PC-3 (cell line): ENCODE measurements at places on chromosomes 4 and X. TPM values are rescaled to one million over a fixed set of nuclear protein-coding genes. Genes with fewer than 3 reads are reported as not detected.
A peak's percentile ranks its signal among the peaks of the same experiment; 100 is the strongest.

DNA sequence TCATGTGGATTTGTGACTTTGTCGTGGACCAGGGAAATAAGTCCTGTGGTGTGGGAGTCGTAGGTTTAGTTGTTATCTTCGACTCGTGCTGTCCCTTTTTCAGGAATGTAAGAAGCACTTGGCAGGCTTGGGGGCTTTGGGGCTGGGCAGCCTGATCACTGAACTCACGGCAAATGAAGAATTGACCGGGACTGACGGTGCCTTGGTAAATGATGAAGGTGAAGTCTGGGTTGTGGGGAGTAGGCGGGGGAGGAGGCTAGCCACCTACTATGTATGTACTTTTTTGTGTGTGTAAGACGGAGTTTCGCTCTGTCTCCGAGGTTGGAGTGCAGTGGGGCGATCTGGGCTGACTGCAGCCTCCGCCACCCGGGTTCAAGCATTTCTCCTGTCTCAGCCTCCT, 1.2 kb downstream of the TAF1 start:
- peaks cover 8% of the 10 kb centered on the region; the same call in 1 of the 2 replicates for H3K36me3 ChIP-seq
- no peaks in the 10 kb centered on the region for H3K27me3 ChIP-seq
- peak overlapping the region; percentile 81 for H3K4me3 ChIP-seq
- H3K4me1 ChIP-seq: peaks cover 11% of the 10 kb centered on the region

DNA sequence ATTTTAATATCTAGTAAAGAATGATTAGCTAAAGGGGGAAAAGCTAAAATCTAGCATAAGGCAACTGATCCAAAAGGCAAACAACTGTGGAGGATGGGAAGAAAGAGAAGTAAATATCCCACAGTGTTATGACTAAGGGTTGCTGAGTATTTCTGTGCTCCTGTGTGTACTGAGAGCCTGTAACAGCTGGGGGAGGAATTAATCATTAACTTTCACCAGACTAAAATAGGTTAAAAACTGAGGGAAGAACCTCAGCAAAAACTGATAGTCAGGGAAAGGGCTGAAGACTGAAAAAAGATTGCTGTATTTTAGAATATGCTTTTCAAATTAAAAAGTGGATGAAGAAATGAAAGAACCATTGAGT, 365.9 kb downstream of the CXXC4 start:
- peaks cover 4% of the 10 kb centered on the region; the same call in 1 of the 2 replicates for H3K4me1 ChIP-seq
- H3K27me3 ChIP-seq: no peaks in the 10 kb centered on the region
- DNase-seq: peak; percentile 37

GRCh38 chr4:101184668-101185067, 162.7 kb downstream of the PPP3CA start:
- H3K4me3 ChIP-seq: no peak overlapping the region
- no peak overlapping the region for H3K27ac ChIP-seq
- no peaks in the 10 kb centered on the region for H3K36me3 ChIP-seq
- H3K27me3 ChIP-seq: no peaks in the 10 kb centered on the region
- DNase-seq: no peak

The SNX25 gene
- 8.4 and 9.2 TPM in 2 replicates for total RNA-seq

GRCh38 chrX:132463411-132463810, 25.4 kb downstream of the MBNL3 start:
- H3K27me3 ChIP-seq: no peaks in the 10 kb centered on the region
- peaks cover 19% of the 10 kb centered on the region for H3K4me1 ChIP-seq
- H3K36me3 ChIP-seq: no peaks in the 10 kb centered on the region

The KIAA1210 gene
- total RNA-seq: 0.07 and 0.12 TPM in 2 replicates

The DACH2 gene
- not detected in 2 replicates for total RNA-seq

DNA sequence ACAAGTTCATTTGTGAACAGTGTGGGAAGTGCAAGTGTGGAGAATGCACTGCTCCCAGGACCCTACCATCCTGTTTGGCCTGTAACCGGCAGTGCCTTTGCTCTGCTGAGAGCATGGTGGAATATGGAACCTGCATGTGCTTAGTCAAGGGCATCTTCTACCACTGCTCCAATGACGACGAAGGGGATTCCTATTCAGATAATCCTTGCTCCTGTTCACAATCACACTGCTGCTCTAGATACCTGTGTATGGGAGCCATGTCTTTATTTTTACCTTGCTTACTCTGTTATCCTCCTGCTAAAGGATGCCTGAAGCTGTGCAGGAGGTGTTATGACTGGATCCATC, 5.5 kb downstream of the SPRY1 start:
- H3K36me3 ChIP-seq: peaks cover 47% of the 10 kb centered on the region
- H3K4me3 ChIP-seq: peak overlapping the region; percentile 83; the same call in 1 of the 2 replicates

The RNF128 gene
- not detected in 2 replicates for total RNA-seq

DNA sequence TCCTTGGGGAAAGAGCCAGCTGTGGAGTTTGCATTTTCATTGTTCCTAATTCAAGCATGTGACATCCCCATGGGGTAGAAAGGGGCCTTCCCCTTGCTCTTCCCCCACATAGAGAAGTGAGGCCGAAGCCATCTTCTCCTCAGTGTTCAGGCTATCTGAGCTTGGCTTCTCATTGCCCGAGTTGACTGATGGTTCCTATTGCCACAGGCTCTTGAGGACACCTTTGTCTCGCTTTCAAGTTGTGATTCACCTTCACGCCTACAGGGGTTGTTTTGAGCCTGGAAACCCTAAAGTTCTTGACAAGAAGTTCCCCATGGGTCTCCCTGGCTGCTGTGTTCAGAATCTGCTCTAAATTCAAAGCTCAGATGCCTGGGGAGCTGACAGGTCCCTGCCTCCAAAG, 25.0 kb downstream of the CCNQ start:
- no peaks in the 10 kb centered on the region for H3K27me3 ChIP-seq
- DNase-seq: peak; percentile 8
- H3K27ac ChIP-seq: no peak overlapping the region
- H3K4me3 ChIP-seq: no peak overlapping the region

- H3K4me1 ChIP-seq: no peaks in the 10 kb centered on the region
- H3K27ac ChIP-seq: peak within 1 kb of the TSS; percentile 58
- DNase-seq: peak; percentile 71
- no peaks in the 10 kb centered on the region for H3K27me3 ChIP-seq
These were observed at the start of gene HERC6 for GRCh38 chr4:88378691-88379559. Gene HERC6 (plus strand): TSS chr4:88378852. CDS start chr4:88378922, 70 bp downstream.

DNA sequence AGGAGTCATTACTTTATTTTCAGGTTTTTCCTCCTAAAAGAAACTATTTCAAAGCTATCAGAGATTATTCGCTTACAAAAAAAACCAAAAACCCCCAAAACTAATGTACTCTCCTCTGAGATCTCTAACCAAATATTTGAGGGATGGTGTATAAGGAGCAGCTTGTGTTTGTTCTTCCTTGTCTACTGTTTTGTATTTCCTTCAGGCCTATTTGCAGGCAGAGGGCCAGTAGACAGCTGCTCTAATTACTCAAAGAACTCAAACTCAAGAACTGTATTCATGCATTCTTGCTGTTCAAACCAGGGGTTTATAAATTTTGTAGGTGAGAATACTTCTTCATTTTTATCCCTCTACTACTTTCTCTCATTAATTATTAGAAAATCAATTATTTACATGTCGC, 51.3 kb downstream of the SH3RF1 start:
- DNase-seq: no peak
- H3K4me3 ChIP-seq: no peak overlapping the region
- H3K36me3 ChIP-seq: peaks cover 23% of the 10 kb centered on the region
- peaks cover 7% of the 10 kb centered on the region for H3K4me1 ChIP-seq
- no peaks in the 10 kb centered on the region for H3K27me3 ChIP-seq
- H3K27ac ChIP-seq: no peak overlapping the region

The RIPPLY1 gene
- total RNA-seq: not detected in 2 replicates

GRCh38 chrX:67289055-67289499, 254.7 kb upstream of the AR start:
- no peak overlapping the region for H3K27ac ChIP-seq
- H3K4me3 ChIP-seq: no peak overlapping the region
- no peak for DNase-seq
- H3K4me1 ChIP-seq: no peaks in the 10 kb centered on the region
- H3K27me3 ChIP-seq: no peaks in the 10 kb centered on the region
- H3K36me3 ChIP-seq: no peaks in the 10 kb centered on the region

The GLRB gene
- 2.8 and 4.1 TPM in 2 replicates for total RNA-seq

DNA sequence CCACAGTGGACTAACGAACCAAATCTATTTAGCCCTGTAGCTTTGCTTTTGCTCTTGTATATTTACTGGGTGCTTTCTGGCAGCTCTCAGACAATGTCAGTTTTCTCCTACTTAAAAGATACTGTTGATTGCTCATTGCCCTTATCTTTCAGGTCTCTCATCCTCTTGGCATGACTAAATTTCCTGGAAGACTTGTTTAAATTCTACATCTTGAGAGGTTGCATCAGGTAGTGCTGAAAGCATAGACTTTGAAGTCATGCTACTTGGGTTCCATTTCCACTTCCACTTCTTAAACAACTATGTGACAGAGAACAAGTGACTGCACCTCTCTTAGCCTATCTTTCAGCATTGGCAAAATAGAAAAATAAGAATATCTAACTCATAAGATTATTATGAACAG, 8.4 kb downstream of the TDO2 start:
- no peak overlapping the region for H3K4me3 ChIP-seq
- no peak overlapping the region for H3K27ac ChIP-seq
- H3K4me1 ChIP-seq: peaks cover 8% of the 10 kb centered on the region
- no peaks in the 10 kb centered on the region for H3K27me3 ChIP-seq

The TRIM60 gene
- not detected in 2 replicates for total RNA-seq

- DNase-seq: peak; percentile 2
- H3K36me3 ChIP-seq: peaks cover 11% of the 10 kb centered on the region
- H3K4me3 ChIP-seq: peak overlapping the region; percentile 83
- H3K4me1 ChIP-seq: peaks cover 24% of the 10 kb centered on the region
- H3K27me3 ChIP-seq: no peaks in the 10 kb centered on the region
These were observed 1.2 kb downstream of the PHF8 start for GRCh38 chrX:54043056-54043455.

- no peaks in the 10 kb centered on the region for H3K27me3 ChIP-seq
- no peak overlapping the region for H3K4me3 ChIP-seq
- no peak for DNase-seq
- H3K27ac ChIP-seq: no peak overlapping the region
- H3K36me3 ChIP-seq: no peaks in the 10 kb centered on the region
- H3K4me1 ChIP-seq: no peaks in the 10 kb centered on the region
These were observed 362.9 kb downstream of the DHRSX start for GRCh38 chrX:2137882-2138281.

GRCh38 chr4:10965196-10965595, 280.6 kb upstream of the CLNK start:
- no peaks in the 10 kb centered on the region for H3K27me3 ChIP-seq
- DNase-seq: no peak
- no peak overlapping the region for H3K4me3 ChIP-seq
- no peaks in the 10 kb centered on the region for H3K4me1 ChIP-seq
- no peak overlapping the region for H3K27ac ChIP-seq
- H3K36me3 ChIP-seq: no peaks in the 10 kb centered on the region

The HOPX gene
- 0.87 TPM in 1 of 2 replicates, not detected in the other for total RNA-seq

GRCh38 chr4:186939766-186940165, 216.1 kb upstream of the FAT1 start:
- H3K27me3 ChIP-seq: no peaks in the 10 kb centered on the region
- peaks cover 21% of the 10 kb centered on the region for H3K4me1 ChIP-seq
- DNase-seq: no peak
- H3K4me3 ChIP-seq: no peak overlapping the region
- no peaks in the 10 kb centered on the region for H3K36me3 ChIP-seq

DNA sequence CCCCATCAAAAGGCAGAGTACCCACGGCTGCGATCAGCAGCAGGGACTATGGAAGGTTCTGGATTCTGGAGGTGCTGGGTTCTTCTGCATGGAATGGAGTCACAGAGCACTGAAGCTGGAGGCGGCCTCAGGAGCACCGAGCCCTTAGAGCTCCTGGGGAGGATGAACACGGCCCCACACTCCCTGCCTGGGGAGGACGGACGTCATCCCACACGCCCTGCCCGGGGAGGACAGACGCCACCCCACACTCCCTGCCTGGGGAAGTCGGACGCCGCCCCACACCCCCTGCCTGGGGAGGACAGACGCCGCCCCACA, 9.9 kb downstream of the LRPAP1 start:
- no peaks in the 10 kb centered on the region for H3K4me1 ChIP-seq
- H3K4me3 ChIP-seq: no peak overlapping the region

- H3K27me3 ChIP-seq: no peaks in the 10 kb centered on the region
- DNase-seq: peak; percentile 47
- H3K36me3 ChIP-seq: no peaks in the 10 kb centered on the region
- no peak overlapping the region for H3K27ac ChIP-seq
- H3K4me3 ChIP-seq: no peak overlapping the region
These were observed 4.4 kb upstream of the INPP4B start for GRCh38 chr4:142850478-142850877.

DNA sequence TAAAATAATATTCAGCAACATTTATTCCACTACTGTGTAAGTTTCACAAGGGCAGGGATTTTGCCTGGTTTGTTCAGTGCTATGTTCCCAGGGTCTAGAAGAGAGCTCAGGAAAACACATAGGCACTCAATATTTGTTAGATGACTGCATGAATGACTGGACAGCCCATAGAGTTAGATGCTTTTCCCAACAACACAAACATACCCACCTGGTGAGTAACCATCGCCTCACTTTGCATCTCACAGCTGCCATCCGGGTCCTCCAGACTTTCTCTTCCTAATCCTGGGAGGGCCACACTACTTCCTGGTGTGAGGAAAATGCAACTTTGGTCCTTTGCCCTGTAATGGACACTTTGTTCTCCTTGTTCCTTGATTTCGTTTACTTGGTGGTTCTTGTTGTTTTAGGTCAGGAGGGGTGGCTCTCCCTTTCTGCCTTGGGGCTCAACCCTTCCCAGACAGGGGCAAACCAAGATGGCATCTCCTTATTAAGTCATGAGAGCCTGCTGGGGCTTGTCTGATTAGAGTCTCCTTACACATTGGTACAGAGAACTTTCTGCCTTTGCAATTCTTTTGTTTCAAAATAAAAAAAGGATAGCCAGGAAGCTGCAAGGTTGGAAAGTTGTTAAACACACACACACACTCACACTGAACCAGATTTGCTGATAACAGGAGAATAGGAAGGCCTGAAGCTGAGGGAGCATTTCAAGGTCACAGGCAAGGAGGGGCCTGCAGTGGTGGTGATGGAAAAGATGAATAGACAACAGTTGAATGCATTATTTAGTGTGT, 190.6 kb downstream of the MID1IP1 start:
- H3K27ac ChIP-seq: peak overlapping the region; percentile 41
- H3K36me3 ChIP-seq: no peaks in the 10 kb centered on the region
- peak; percentile 50 for DNase-seq
- peaks cover 20% of the 10 kb centered on the region for H3K4me1 ChIP-seq

The LUZP4 gene
- not detected in 2 replicates for total RNA-seq

DNA sequence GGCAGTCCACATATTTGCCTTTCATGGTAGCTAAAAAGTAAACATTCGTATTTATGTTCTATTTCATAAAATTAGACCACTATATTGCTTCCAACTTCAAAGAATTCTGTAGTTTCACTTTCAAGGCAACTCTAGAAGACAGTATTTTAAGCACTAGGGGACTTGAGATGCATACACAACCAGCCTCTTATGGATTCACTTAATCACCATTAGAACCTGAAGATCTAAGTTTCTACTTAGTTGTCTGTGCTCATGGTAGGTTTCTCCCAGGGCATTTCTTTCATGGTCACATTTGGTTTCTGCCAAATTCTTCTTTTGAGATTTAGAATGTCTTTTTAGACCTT, 209.9 kb upstream of the HCCS start:
- no peaks in the 10 kb centered on the region for H3K27me3 ChIP-seq
- peaks cover 42% of the 10 kb centered on the region for H3K4me1 ChIP-seq
- H3K36me3 ChIP-seq: no peaks in the 10 kb centered on the region
- H3K4me3 ChIP-seq: no peak overlapping the region; the same call in 1 of the 2 replicates
- peak overlapping the region; percentile 54 for H3K27ac ChIP-seq

- no peak for DNase-seq
- 0 out of 2 replicates have a peak, but pooled peaks cover 9% of the 10 kb centered on the region for H3K4me1 ChIP-seq
- H3K4me3 ChIP-seq: no peak overlapping the region
- H3K36me3 ChIP-seq: no peaks in the 10 kb centered on the region
- no peak overlapping the region for H3K27ac ChIP-seq
These were observed 42.7 kb upstream of the IQSEC2 start for GRCh38 chrX:53324085-53324484.

The PPEF2 gene
- 0.04 TPM in 1 of 2 replicates, not detected in the other for total RNA-seq

GRCh38 chr4:164012396-164013027, 518.0 kb downstream of the TMA16 start:
- H3K4me1 ChIP-seq: no peaks in the 10 kb centered on the region
- no peak overlapping the region for H3K27ac ChIP-seq
- no peak overlapping the region for H3K4me3 ChIP-seq
- H3K27me3 ChIP-seq: no peaks in the 10 kb centered on the region
- peak; percentile 58 for DNase-seq

The CC2D2A gene
- 13.1 and 13.4 TPM in 2 replicates for total RNA-seq
